ENCODE measurements at places on chromosomes 5 and 9.

DNA sequence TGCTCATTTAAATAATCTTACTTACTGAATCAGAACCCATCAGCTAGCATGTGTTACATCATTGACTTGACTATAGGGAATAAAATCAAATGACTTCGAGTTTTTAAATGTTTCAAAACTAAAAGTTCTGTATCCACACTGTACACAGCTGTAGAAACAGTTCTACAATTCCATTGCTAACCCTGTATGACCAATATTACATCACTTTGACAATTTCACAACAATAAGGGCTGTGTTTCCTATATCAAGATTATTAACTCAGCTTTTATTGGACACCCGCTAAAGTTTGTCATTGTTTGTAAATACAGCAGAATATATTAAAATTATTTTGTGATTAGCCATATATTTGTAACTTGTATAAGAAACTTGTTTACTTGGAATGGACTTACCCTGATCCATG is 540.8 kb downstream of the PRELID2 start:
- no peak for DNase-seq

- DNase-seq, result peak; percentile 89
These were observed 779 bp downstream of the FAM13B start for GRCh38 chr5:138032028-138032571.

DNA sequence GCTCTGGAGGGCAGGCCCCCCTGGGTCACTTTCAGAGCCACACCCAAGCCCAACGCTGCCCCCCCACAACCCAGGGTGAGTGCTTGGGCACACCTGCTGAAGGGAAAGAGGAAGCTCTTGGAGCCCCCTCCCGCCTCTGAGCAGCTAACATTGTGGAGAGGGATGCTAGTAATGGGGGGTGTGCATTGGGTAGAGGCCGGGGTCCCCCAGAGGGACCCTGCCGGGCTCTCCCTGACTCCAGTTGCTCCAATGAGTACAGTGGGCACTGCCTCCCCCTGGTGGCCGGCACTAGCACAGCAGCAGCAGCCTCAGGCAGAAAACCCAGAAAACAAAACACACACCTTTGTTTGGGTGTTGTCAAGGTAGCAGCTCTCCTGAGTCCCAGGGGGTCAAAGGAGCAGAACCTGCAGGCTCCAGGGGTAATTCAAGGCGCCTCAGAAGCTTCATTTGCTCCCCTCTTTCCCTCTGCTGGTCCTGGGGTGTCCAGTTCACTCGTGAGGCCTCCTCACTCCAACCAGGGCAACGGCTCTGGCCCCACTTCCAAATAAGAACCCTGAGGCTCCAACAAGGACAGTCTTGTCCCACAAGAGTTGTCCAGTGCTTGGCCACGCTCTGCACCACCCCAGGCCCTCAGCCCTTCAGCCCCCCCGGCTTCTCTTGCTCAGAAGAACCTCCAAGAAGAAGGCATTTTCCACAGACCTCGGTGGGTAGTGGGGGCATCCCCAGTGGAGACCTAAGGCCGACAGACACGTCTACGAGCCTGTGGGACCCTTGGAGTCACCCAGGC is 16.1 kb downstream of the GBGT1 start:
- peak; percentile 92 for DNase-seq

GRCh38 chr5:129689045-129689444 is 58.8 kb upstream of the MINAR2 start:
- no peak for DNase-seq

DNA sequence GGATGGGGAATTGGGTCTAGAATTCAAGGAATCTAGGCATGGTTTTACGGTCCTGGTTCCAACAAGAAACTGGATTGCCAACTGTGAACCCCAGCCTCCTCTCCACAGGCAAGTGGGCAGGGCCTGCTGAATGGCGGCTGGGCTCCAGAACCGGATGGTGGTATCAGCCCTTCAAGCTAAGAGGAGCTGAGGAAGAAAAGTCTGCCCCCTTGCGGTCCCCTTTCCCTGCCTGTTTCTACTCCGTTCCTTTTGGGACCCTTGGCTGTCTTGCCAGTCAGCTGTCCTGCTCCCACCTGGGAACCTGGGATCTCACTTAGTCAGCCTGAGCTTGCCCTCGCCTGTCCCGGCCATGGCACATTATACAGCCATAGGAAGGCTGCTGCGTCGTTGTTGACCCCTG is 234.4 kb upstream of the DAPK1 start:
- DNase-seq, result no peak

DNA sequence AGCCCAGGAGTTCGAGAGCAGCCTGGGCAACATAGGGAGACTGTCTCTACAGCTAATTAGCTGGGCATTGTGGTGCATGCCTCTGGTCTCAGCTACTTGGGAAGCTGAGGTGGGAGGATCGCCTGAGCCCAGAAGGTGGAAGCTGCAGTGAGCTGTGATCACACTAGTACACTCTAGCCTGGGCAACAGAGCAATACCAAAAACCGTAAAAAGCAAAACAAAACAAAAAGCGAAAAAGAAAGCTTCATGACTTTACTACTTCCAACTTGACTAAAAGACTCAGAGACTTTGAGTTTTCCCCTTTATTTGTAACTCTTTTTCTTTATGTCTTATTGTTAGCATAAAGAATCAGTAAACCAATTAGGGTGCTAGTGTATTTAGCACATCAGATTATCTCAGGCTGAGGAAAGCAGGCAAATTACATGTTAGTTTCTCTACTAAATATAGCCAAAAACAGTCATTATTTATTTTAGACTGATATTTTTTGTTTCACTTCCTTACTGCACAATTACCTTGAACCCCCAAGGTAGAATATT is 5.4 kb downstream of the RAD17 start:
- DNase-seq, result no peak

GRCh38 chr5:91528831-91529230 is 145.7 kb upstream of the ARRDC3 start:
- no peak for DNase-seq

DNA sequence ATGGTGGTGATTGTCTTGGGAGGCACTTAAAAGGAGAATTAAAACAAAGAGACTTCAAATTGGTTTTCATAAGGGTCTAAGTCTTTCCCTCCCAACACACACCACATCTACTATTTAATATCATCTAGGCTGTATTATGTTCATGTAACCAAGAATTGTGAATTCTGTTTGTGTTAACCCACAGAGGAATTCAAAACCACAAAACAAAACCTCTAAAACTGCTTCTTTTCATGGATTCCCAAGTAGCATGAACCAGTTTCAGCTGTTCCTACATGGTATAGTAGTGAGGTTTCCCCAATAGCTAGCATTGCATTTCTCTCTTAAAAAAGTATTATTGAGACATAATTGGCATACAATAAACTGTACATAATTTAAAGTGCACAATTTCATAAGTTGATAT is 283.8 kb downstream of the CD180 start:
- DNase-seq, result no peak

DNA sequence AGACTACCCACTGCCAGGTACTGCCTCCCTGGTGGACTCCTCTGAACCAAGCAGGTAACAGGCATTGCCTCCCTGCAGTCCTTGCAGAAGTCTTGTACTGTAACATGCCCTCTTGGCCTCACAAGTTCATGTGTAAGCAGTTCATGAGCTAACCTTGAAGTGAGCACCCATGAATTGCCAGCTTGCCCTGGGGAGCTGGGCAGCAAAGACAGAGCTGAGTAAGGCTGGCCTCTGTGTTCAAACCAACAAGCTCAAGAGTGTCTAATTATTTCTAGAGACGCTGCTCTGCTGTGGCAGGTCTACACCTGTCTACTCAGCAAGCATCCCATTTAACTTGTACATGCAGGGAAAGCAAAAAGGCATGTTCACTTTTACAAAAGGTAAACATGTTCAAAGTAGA is 113.5 kb downstream of the FEM1C start:
- DNase-seq, result no peak

GRCh38 chr9:89845321-89845720 is 240.5 kb downstream of the GADD45G start:
- no peak for DNase-seq

- DNase-seq, result no peak
These were observed 880.9 kb upstream of the SEMA6A start for GRCh38 chr5:117455236-117456233.

DNA sequence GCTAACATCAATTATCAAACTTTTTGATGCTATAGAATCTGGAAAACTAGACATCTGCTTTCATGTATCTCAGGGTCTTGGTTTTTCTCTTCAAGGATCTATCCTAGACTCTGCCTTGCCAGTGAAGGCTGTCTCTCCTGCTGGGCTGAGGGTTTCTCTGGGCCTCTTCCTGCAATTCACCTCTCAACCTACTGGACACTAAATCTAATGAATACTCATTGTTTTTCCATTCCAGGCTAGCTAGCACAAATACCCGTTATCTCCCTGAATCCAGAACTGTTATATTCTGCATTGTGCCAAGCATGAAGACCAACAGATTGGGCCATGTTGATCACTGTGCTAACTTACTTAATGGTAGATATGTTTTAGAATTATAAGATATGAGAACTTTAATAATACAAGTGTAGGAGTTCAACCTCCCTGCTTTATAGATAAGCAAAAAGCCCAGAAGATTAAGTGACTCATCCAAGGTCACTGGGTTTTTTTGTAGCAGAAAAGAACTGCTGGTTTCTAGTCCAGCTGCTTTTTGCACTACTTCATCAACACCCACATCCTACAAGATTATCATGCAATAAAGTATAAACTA is 56.5 kb upstream of the RNF38 start:
- DNase-seq, result no peak

- DNase-seq, result no peak
These were observed 7.8 kb downstream of the NOTCH1 start for GRCh38 chr9:136537896-136538598.

- no peak for DNase-seq
These were observed 98.6 kb downstream of the SPOCK1 start for GRCh38 chr5:137400571-137400970.

DNA sequence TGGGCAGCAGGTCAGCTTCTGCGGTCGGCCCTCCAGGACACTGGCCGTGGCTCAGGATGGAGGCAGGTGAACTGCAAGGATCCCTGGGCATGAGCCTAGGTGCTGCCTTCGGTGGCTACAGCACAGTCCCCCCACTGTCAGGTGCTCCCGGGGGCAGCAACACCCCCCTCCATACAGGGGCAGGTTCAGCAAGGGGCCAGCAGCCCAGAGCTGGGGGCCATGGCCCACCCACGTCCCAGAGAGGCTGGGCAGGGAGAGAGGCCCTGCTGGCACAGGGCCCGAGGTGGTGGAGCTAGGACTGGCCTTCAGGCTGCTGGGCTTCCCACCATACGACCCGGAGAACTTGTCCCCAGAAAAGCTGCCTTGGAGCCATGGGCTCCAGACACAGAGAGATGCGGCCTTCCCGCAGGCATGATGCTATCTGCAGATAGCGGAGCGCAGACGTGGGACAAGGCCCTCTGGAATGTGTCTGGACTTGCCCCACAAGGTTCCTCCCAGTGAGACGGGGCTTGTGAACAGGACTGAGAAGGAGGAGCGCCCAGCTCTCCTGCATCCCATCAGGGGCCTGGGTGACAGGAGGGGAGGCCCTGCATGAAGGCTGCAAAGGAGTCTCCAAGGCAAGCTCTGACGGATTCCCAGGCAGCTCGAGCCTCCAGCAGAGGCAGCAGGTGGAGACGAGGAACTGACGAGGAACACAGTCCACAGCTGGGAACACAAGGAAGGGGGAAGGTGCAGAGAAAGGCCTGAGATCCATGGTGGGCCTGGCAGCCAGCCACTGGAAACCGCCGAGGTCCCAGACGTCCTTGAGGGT is 111.1 kb downstream of the VAV2 start:
- DNase-seq, result no peak

DNA sequence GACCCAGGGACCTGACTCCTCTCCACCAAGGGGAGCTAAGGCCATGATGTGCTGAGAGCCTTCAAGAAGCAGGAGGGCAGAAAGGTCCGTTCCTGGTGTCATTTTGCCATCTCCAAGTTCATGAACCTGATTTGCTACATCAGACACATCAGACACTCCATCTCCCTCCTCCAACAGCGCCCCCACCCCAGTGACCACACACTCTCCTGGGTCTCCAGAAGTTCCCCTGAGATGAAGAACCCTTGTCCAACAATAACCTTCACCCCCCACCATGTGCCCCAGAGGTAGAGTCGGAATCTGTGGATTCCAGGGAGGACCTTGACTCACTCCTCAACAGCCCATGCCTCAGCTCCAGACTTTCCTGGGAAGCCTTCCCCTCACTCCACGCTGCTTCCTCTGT is 242.8 kb downstream of the CDK5RAP2 start:
- no peak for DNase-seq

- no peak for DNase-seq
These were observed 6.2 kb downstream of the PRDM12 start for GRCh38 chr9:130670644-130671043.

GRCh38 chr9:112642126-112642525 is 75.8 kb downstream of the INIP start:
- no peak for DNase-seq

Data from posterior vena cava (tissue), 2 donors.